ENCODE measurements at places on chromosomes 7 and 10. TPM values are rescaled to one million over a fixed set of nuclear protein-coding genes. Genes with fewer than 3 reads are reported as not detected.
A peak's percentile ranks its signal among the peaks of the same experiment; 100 is the strongest.

DNA sequence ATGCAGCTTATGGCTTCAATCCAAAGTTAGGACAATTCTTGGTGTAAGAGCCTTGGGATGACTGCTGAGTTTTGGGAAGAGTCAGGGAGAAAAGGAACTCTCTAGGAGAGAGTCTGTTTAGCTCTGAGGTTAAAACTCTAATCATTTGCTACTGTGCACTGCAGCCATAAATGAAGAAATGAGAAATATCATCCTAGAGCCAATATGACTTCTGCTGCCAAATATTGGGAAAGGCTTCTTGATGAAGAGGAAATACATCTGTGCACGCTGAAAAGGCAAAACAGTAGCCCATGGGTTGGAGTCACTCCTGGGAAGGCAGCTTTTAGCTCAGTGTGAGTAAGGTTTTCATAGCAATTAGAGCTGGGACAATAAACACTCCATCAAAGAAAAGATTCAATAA, 308.8 kb downstream of the SFMBT2 start:
- DNase-seq, result no peak
- H3K4me1 ChIP-seq, result peaks cover 12% of the 10 kb centered on the region
- H3K4me3 ChIP-seq, result no peak overlapping the region
- no peaks in the 10 kb centered on the region for H3K27me3 ChIP-seq
- H3K36me3 ChIP-seq, result no peaks in the 10 kb centered on the region

- H3K27me3 ChIP-seq, result peaks cover 1% of the 10 kb centered on the region
- no peak for DNase-seq
- no peak overlapping the region for H3K27ac ChIP-seq
Observed at GRCh38 chr10:111316722-111317212, 239.9 kb downstream of the ADRA2A start.

DNA sequence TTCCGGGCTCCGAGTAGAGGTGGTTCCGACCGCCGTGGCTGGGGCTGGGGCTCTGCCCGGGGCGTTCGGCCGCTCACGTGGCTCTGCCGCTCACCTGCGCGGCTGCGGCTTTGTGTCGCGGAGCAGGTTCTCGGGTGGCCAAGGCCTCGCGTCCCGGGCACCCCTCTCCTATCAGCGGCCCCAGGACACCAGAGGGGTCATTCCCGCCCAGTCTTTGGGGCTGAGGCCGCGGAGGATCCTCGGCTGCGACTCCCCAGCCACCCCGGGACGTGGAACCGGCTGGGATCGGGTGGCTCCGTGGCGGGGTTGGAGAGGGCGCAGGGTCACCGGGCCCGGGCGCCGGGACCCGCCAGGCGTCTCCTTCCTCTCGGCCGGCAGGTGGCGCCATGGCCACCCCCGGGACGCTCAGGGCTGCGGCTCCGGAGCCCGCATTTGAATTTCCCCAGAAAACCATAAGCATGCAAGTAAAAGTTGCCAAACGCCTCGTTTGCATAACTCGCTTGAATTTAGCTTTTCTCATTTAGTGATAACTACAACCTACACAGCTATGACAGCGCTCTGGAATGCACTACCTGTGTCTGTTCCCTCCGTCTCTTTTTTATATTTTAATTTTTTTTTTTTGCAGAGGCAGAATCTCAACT, 1.2 kb downstream of the COL26A1 start:
- H3K36me3 ChIP-seq, result peaks cover 8% of the 10 kb centered on the region
- H3K4me1 ChIP-seq, result peaks cover 38% of the 10 kb centered on the region
- no peaks in the 10 kb centered on the region for H3K27me3 ChIP-seq
- DNase-seq, result peak; percentile 90
- H3K27ac ChIP-seq, result no peak overlapping the region
- peak overlapping the region; percentile 72 for H3K4me3 ChIP-seq

SND1 gene
- 229 TPM for total RNA-seq

AGMO gene
- 1.7 TPM for total RNA-seq
